SK-N-DZ (cell line): ENCODE measurements at places on chromosomes 4 and X.

- DNase-seq = no peak
Observed at GRCh38 chr4:6253111-6253510, 16.5 kb upstream of the WFS1 start.

GRCh38 chrX:138191998-138192397 is 519.5 kb downstream of the FGF13 start:
- DNase-seq = peak; percentile 11

GRCh38 chrX:319579-320125 is 1.1 kb upstream of the GTPBP6 start:
- no peak for DNase-seq

DNA sequence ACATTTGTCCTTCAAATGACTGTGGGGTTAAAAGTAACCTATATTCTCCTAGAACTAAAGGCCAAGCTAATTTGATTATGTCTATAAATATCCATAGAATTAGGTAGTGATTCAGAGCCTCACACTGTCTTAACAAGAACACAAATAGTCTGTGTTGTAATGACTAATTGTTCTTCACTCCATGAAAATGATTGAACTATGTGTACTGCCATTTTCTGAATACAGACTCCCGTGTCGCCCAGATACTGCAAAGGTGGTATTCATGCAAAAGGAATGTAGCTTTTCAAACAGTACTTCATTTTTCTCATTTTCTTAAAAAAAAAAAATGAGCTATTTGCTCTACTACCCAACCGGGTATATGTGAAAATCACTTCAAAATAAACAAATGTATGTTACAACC is 11.3 kb upstream of the PHKA2 start:
- no peak for DNase-seq

DNA sequence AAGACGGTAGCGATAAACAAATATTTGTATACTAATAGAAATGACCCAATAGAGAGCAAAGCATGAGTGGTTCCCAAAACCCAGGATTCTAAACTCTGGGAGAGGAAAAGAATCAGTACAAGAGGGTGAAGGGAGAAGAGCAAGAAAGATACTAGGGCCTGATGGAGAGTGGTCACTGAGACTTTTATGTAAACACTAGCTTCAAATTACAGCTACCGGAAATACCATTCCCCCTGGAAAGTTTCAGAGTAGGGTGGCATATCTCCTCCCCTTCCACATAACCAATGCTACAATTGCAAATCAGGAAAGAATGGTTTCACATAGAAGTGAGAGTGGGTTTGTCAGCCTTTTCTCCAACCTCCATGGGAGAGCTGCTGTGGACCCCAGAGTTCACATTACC is 77.1 kb downstream of the EIF4E start:
- no peak for DNase-seq

DNA sequence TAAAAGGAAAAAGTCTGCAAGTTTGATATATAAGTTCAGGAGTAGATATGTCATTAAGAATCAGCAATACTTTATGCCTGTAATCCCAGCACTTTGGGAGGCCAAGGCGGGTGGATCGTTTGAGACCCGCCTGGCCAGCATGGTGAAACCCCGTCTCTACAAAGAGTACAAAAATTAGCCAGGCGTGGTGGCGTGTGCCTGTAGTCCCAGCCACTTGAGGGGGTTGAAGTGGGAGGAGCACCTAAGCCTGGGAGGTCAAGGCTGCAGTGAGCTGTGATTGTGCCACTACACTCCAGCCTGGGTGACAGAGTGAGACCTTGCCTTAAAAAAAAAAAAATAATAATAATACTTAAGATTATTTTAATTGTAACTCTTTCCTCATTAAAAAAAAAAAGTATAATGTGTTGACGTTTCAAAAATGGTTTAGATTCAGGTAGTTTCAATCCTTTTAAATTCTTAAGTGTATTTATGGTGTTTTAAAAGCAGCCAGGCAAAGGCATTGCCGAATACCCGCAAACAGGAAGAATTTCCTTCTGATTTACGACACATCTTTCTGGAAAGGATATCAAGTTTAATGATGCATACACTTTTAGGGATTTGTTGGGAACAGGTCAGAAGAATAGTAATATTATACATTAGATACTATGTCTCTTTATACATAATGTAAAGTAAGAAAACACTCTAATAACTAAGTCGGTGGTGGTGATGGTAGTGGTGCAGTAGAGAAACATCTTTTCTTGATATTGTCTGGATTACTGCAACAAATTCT is 80.9 kb downstream of the KDM6A start:
- no peak for DNase-seq

- DNase-seq = no peak
Observed at GRCh38 chr4:138204507-138204906, 37.6 kb downstream of the SLC7A11 start.

DNA sequence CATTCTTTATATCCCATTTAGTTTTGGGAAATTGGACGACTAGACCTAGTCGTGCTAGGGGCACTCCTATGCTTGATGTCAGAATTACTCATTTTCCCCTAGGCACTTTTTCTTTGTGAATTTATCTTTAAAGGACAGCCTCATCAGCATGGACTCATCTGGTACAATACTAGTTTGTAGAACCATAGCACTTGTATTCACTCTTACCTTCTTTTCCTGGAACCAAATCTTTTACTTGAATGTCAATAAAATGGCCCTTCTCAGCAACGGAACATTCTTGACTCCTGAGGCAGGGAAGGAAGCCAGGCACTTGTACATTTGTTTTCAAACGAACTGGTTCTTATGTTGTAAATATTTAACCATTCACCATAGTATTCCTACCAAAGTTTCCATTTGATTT is 187.1 kb downstream of the SHROOM3 start:
- DNase-seq = no peak

- DNase-seq = no peak
Observed at GRCh38 chrX:10549280-10549679, 71.1 kb downstream of the MID1 start.

- DNase-seq = no peak
Observed at GRCh38 chr4:98827661-98828060, 101.3 kb downstream of the EIF4E start.

GRCh38 chrX:30892591-30892990 is 3.5 kb upstream of the TAB3 start:
- DNase-seq = no peak

DNA sequence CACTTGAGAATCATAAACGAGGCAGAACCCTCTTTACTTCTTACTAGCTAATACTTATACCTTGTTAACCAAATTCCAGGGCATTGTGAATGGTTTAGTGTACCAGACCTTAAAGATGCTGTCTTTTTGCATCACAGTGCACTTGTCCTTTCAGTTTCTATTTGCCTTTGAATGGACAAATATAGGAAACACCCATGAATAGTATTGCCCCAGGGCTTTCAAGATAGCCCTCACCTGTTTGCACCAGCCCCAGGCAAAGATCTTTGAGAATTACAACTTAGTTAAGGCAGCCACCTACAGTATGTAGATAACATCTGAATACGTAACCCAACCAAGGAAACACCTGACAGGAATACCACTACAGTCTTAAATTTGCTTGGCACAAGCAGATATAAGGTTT is 60.8 kb upstream of the CT45A1 start:
- DNase-seq = no peak

- DNase-seq = no peak
Observed at GRCh38 chrX:18002791-18003190, 141.7 kb upstream of the RAI2 start.

GRCh38 chrX:47898024-47898423 is 61.3 kb downstream of the ZNF81 start:
- no peak for DNase-seq

GRCh38 chrX:66221856-66222255 is 57.8 kb downstream of the HEPH start:
- no peak for DNase-seq
